Cerebellar cortex (tissue), 1 donor: ENCODE measurements at places on chromosomes 4 and X.

DNA sequence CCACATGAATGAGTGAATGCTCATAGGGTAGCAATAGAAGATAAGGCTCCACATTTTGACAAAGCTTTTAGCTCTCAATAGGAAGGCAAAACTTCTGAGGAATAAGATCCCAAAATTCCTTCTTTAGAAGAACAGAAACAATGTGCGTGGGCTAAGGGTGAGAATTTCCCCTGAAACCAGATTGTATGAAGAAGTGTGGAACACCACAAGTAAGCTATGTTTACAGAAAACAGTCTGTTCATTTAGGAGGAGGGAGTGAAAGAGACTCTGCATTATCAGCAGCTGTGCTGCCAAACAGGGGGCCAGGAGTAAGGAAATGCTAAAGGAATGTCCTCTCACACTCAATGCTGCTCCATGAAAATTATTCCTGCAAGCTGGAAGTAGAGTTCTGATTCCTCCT is 851.6 kb downstream of the CENPC start:
- no peak for DNase-seq

- DNase-seq = peak; percentile 95
Measured at GRCh38 chr4:185587427-185588161, 52.3 kb upstream of the PDLIM3 start.

DNA sequence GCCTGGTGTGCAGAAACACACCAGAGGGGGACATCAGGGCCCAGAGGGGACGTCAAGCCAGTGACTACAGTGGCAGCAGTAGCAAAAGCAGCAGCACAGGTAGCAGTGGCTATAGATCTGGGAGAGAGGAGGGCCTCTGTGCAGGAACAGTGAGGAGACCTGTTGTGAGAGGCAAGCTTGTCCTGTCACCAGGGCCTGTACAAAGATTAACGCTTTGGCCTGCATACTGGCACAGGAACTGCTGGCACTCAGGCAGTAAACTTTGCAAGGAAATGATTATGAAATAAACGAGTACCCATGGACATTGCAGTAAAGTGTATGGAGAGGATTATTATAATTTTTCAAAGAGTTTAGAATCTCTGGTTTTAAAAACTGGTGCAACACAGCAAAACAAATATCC is 5.5 kb upstream of the PHF8 start:
- DNase-seq = no peak

DNA sequence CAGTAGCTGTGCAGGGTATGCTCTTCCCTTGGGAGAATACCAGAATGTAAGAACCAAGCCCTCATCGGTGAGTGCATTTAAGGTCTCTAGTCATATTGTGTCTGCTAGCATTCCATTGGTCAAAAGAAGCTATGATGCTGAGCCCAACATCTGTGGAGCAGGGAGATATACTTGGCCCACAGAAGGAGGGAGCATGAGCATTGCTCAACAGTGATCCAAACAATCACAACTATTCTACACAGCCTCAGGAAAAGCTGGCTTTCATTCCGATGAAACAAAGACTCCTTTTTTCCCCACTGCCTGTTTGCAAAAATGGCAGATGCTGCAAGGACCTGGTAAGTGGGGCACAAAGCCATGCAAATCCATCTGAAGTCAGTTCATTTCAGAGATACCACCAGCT is 80.6 kb upstream of the DHX15 start:
- no peak for DNase-seq

DNA sequence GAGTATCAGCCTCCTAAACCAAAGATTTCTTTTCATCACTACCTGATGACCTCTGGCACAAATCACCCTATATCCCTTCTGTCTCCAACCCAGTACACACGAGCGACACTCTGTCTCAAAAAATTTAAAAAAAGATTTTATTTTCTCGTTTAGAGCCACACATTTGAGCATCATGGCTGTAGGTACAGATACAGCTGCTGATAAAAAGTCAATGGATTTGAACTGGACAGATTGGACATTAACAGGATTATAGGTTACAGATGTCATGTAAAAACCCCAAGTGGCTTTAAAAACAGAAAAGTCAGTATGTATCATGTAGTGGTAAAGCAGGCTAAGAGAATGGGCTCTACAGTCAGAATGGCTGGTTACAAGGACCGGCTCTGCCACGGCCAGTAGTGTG is 171.1 kb downstream of the SCFD2 start:
- no peak for DNase-seq

GRCh38 chrX:8820910-8821527 is 19.8 kb upstream of the FAM9A start:
- DNase-seq = no peak

DNA sequence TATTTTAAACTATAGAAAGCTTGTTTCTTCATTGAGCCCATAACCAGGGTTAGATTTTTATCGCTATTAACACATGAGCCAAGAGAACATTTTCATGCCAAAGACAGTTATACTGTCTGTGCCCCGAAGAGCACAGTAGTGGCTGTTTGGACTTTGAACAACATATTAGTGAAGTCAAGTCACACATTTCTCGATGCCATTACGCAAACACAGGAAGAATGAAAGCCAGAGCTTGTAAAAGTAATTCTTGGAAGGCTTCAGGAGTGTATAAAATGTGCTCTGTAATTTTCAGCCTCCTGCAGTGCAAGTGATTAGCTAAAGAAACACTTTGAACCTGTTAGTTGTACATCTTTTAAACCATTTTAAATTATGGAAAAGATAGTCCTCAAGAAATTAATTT is 590.7 kb upstream of the PITX2 start:
- no peak for DNase-seq

GRCh38 chrX:46268412-46268811 is 276.8 kb downstream of the ZNF674 start:
- DNase-seq = no peak

DNA sequence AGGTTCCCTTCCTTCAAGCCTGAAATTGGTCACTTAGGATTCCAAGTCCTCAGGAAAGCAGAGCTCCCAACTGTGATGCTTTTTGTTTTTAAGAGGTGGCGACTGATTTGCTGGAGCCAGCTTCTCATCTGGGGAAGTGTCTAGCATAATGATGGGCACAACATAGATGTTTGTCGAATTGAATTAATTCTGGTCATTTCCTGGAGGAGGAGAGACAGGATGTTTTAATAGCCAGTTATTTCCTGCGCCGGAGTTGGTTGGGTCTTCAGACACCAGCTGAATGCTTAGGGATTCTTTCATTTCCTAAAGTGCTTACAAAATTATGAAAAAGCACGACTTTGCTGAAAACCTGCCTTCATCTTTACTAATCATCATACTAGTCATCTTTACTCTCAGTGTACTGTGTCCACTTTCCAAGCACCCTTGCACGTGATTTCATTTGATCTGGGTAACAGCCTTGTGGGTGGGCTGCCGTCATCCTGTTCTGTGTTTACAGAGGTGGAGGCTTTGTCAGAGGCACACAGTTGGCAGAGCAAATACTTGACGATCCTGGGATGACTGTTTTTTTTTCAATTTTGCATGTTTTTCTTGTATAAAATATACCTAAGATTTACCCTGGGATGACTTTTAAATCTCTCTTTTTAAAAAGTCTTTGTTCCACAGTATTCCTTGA is 49.5 kb downstream of the RGS12 start:
- DNase-seq = peak; percentile 30

- DNase-seq = no peak
Measured at GRCh38 chr4:121742794-121743193, 22.2 kb downstream of the SMIM43 start.

- no peak for DNase-seq
Measured at GRCh38 chr4:75745161-75745560, 20.8 kb downstream of the USO1 start.

GRCh38 chrX:85024562-85024961 is 20.9 kb downstream of the APOOL start:
- peak; percentile 56 for DNase-seq

DNA sequence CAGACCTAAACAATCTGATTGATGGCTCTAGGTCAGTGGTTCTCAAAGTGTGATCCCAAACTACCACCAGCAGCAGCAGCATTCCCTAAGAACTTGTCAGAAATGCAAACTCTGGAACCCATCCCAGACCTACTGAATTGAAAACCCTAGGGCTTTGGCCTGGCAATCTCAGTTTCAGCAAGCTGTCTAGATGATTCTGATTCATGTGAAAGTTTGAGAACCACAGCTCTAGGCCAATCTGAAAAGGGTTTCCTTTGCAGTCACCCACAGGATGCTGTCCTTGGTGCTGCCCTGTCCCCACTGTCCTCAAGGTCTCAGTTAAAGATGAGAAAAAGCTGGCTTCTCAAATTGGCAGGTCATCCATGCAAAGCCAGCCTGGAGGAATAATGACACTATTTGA is 34.8 kb downstream of the SMPX start:
- DNase-seq = no peak

DNA sequence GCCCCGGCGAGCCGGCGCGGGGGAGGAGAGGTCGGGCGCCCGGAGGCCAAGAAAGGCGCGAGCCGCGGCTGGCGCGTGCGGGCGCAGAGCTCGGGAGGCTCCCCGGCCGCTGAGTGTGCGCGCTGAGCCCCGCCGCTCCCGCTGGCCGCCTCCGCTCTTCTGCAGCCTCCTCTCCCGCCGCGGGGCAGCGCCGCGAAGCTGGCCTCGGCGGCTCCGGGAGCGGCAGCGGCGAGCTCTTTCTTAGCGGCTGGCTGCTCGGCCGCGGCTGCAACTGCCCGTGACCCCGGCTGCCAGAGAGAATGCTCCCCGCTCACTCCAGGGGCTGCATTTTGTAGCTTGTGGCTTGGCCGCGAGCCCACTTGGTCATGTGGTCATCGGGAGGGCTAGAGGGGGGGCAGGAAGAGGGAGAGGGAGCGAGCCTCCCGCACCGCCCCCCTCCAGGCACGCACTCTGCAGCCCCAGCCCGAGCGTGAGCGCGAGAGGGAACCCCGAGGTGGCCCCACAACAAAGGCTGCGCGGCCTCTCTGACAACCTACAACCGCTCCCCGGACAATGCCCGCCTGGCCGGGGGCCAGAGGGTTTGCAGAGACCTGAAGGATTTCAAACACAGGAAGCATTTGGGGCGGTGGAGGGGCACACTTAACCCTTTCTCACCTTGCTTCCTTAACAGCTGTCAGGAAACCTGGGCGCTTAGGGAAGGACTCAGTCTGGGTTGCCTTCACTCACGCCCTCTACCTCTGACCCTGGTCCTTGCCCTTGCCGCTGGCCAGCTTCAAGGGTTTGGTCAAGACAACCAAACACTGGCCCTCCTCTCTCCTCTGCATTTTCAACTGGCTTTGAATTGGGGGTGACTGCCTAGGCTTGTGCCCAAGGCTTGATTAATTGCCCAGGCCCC is at the start of gene APLN:
Gene APLN (minus strand): TSS at position 305 of the 895 bp plus-strand sequence. CDS start 326 bp downstream, outside the sequence.
- DNase-seq = peak; percentile 31

DNA sequence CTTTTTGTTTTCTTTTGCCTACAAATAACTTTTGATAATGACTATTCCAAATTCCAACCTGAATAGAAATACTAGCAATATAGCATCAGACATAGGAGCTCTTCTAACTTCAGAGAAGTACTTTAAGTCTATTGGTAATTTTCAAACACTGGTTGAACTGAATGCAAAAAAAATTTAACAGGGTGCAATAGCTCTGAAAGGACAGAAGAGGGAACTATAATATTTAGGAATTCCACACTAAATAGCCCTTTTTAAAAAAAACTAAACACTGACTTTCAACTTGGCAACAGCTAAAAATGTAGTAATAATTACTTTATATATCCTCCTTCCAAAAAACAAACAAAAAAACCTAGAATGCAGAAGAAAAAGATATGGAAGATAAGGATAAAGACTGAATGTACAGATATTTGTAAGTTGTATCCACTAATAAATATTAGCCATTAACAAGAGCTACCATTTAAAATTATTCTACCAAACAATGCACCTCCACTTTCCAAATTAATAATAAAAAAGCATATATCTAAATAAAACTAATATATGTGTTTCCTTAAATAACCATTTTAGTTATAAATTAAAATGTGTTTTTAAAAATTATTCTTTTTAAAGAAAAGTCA is 81.4 kb downstream of the FBXW7 start:
- peak; percentile 29 for DNase-seq

GRCh38 chrX:134026565-134027311 is 41.3 kb upstream of the GPC3 start:
- DNase-seq = peak; percentile 74

- peak; percentile 1 for DNase-seq
Measured at GRCh38 chrX:27186671-27187070, 276.5 kb downstream of the PPP4R3C start.

DNA sequence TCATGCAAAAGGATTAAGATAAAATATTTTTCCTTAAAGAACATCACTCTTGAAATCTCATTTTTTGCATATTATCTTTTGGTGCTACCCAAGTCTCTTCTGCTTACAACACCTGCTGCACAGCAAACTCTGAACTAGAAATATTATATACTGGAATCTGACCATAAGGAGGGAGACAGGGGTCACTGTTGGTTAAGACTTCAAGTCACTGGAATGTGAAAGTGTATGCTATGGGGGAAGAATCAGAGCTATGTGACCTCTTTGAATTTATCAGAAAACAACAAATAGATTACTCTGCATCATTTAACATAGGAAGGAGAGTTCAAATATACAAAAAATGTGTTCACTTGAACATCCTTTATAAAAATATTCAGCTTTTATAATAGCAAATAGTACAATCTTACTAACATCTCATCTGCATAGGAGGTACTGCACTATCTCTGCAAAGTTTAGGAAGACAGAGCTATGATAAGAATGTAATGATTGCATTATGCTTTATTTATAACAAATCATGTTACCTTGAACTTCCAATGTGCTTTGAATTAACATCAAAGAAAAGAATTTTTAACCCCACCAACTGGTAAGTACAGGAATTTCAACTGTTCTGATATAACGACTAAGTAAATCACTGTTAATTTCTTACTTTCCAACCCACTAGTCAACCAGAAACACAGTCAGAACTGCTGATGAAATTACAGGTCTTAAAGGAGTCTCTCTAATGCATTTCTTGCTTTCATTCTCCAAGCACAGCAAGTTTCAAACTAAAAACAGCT is 69.8 kb downstream of the ZNF827 start:
- no peak for DNase-seq

- DNase-seq = no peak
Measured at GRCh38 chrX:110167952-110168451, 149.9 kb downstream of the AMMECR1 start.

GRCh38 chr4:83212041-83212851 is 72.4 kb downstream of the COQ2 start:
- no peak for DNase-seq

DNA sequence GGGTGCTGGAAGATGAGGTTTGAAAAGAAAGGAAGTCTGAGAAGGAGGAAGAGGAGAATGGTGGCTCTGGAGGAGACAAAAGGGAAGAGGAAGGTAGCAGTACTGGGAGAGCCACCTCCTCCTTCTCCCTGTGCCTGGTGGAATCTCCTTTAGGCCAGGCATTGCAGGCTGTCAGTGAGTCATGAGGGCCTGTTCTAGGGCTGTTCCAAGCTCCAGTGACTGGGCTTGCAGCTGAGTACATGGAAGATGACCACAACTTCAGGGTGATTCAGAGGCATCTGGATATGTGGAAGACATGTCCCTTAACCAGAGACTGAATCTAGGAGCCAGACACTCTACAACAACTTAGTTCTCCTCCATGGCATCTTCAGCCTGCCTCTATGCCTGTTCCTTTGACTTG is 107.8 kb downstream of the EFNB1 start:
- DNase-seq = no peak

GRCh38 chrX:552496-552895 is 78.1 kb upstream of the SHOX start:
- no peak for DNase-seq
